ENCODE measurements at places on chromosomes 2 and 18. TPM values are rescaled to one million over a fixed set of nuclear protein-coding genes. Genes with fewer than 3 reads are reported as not detected.

- DNase-seq: no peak
Measured at GRCh38 chr2:218298314-218298875, 6.1 kb upstream of the TMBIM1 start.

- DNase-seq: no peak
Measured at GRCh38 chr2:9124231-9124741, 82.3 kb upstream of the ASAP2 start.

DNA sequence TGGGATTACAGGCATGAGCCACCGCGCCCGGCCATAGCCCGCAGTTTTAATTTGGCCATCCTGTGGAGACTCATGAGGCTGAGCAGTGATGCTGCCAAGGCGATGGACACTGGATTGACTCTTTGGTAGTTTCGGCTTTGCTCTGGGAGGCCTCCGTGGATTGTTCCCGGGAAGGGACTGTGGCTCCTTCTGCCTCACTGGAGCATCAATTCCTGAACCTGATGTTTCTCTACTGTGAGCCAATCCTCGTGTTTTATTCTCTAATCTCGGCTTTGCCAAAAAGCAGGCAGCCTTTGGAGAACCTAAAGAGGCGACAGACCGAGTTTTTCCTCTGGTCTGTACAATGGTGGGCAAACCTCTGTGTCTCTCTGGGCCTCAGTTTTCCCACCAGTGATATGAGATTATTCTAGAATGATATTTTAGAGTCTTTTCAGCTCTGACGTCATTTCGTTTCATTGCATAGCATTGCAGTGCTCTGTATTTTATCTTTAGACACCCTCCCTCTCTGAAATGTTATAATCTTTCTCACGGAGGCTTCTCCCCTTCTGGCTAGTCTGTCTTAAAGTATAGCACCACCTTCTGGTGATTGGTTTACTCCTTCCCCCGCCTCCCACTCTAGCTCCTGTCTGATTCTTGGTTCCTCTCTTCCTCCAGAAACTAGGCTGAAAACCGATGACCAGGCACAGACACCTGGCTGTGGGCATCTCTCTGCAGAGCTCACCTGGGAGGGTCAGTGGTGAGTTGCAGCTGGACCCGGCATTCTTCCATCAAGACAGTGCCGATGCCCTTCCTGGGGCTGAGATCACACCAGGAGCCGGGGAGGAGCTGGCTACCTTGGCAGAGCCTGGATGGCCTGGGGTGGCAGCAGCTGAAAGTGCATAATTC lies 341.3 kb downstream of the MYCN start:
- DNase-seq: no peak

DNA sequence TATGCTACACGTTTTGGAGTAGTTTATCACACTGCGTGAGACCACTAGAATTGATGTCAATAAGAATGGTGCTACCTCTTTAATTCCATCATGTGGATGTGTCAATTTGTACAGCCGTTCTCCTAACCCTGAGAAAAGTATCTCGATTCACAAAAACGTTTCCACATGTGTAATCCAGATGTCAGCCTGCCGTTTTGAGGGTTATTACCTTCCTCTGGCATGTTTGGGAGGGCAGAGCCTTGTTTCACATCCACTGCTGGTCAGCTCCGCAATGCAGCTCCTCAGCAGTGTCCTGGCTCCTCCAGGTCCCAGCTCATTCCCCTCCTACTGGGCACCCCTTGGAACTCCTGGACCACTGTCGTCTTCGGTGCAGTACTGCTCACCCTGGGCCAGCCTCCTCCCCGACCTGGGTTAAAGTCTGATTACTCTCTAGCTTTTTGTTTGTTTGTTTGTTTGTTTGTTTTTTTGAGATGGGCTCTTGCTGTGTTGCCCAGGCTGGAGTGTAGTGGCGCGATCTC lies 34.6 kb downstream of the COPS7B start:
- peak; percentile 0 for DNase-seq

DNA sequence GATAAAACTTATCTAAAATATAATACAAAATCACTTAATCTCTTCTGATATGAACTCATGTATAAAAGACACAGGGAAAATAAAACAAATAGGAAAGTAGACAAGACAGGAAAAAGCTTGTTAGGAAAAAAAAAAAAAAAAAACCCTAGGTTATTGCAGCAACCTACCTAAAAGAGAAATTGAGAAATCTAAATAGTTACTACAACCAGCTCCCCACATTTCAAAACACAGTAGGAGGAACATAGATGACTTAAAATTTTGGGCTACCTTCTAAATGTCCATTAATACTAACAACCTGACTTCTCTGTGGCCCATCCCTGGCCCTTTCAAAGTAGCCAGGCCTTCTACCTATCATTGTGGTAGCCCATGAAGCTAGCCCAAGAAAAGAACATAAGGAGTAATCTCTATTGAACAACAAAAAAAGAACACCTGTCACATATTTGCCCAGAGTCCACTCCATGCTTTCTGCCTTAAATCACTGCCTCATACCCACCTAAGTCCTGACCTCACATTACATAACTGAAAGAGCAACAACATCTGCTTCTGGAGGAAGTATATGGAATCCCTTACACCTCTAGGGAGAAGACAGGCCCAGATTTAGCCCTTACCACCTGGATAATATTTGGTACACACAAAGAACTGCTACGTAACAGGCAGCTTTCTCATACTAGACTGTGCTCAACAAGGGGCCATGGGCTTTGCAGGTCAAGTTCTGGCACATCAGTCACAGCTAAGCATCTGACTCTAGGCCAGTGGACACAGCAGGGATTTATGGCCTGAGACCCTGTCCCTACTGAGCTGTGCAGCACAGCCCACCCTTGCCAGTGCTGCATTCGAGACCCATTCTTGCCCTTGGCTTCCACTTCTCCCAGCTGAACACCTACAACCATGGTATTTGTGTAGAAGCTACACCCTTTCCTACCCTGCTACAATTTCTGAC lies 8.5 kb downstream of the SUCLG1 start:
- DNase-seq: no peak

DNA sequence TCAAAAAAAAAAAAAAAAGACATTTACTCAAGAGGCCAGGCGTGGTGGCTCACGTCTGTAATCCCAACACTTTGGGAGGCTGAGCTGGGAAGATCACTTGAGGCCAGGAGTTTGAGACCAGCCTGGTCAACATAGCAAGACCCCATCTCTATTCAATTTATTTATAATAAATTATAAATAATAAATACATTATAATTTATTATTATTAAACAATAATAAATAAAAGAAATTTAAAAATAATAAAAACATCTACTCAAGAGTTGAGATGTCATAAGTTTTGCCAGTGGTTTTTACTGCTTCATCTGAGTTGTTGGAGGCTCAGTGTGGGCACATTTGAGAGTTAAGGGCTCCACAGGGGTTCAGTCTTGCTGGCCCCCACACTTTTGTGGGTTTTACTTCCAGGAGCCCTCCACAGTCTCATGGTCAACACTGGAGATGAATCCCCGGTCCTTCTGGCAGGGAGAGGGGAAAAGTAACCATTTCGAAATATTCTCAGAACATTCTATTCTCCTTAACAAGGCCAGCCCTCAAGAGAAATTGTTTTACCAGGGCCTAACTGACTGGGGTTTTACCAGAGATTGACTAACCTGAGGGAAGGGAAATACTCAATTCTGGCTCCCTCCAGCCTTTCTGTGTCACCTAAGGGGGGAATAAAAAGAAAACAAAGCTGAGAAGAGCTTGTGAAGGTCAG lies 51.6 kb upstream of the NCOA1 start:
- DNase-seq: no peak

DNA sequence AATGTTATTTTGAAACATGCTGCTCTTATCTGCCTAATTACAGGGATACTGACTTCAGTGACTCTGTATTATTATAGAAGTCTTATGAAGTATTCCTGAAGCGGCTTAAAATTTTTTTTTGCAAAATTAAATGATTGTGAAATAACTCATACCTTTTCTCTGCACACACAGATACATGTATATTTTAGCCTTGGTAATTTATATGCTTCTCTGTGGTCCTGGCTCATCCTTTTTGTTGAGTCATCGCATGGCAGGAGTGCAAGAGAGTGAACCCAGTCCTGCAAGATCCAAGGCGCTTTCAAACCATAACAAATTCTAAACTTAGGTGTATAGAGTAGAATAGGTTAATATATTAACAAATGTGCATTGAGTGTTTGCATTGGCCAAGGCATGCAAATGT lies 8.6 kb downstream of the CCNT2 start:
- no peak for DNase-seq

GRCh38 chr2:47165001-47165555 lies 10.0 kb upstream of the STPG4 start:
- DNase-seq: no peak

GRCh38 chr2:240921995-240922244 lies 15.8 kb downstream of the CROCC2 start:
- DNase-seq: peak; percentile 25

DNA sequence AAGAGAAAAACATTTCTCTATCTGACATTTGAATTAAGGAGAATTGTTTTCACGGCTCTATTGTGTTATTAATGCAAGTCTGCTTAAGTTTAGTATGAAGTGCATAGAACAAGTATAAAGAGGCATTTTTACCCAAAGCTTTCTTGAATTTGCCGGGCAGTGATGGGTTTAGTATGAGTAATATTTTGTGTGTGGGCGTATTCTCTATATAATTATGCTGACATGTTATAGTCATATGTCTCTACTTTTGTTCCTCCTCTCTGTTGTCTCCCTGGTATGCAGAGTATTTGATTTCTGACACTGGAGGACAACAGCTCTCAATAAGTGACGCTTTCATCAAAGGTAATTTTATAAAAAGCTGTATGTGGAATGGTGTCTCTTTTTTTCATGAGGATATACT lies 45.9 kb downstream of the PIKFYVE start:
- DNase-seq: no peak

GRCh38 chr18:36149514-36150289 lies 20.0 kb downstream of the ELP2 start:
- no peak for DNase-seq

GRCh38 chr2:223090540-223091235 lies 38.7 kb downstream of the KCNE4 start:
- DNase-seq: no peak

DNA sequence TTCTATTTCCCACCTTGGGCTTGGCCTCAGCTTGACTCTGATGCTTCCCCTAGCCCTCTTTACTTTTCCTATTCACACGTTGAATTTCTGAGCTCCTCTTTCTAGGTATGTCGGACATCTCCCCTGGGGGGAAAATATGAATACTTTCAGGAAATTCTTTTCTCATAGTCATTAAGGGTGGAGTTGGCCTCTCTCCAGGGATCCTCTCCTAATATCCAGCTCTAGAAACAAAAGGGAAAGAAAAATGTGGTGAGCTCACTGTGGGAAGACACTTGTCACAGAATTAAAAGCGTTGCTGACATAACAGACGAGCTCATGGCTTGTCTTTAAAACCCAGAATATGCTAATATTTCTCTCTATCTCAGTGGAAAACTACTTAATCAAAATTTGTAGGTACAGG lies 132.7 kb upstream of the MEX3C start:
- DNase-seq: no peak

DNA sequence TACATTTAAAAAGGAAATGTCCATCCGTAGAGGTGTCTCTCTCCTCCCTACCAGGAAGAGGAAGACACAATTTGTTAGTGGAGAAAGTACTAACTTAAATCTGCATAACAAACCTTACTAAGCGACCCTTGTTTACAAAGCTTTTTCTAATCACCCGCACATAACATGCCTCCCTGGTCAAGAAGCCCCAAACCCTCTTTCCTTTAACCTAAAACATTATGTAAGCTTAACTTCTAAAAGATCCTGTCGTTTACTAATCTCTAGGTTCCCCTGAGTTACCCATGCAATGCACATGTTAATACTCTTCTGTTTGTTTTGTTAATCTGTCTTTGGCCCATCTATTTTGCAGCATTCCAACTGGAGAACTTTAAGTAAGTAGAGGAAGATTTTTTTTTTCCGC lies 630.3 kb upstream of the NRXN1 start:
- DNase-seq: no peak

DNA sequence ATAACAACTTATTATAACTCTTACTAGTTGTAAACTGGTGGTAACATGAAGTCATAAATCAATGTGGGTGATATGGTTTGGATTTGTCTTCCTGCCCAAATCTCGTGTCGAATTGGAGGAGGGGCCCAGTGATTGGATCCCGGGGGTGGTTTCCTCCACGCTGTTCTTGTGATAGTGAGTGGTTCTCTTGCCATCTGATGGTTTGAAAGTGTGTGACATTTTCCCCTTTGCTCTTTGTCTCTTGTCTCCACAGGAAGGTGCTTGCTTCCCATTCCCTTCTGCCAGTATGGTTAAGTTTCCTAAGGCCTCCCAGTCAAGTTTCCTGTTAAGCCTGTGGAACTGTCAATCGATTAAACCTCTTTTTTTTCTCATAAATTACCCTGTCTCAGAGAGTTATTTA lies 321.6 kb downstream of the DSEL start:
- DNase-seq: no peak

GRCh38 chr2:173817582-173817981 lies 147.6 kb downstream of the SP3 start:
- no peak for DNase-seq

DNA sequence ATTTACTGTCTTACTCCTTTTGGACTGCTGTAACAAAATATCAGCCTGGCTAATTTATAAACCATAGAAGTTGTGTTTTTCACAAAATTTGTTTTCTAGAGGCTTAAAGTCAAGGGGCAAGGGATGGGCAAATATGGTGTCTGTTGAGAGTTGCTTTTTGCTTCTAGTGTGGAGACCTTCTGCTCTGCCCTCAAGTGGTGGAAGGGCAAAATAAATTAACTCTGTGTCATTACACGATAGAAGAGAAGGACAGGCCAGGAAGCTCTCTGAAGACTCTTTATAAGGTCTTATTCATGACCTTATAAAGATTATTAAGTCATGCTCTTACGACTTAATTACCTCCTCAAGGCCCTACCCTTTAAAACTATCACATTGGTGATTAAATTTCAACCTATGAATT lies 181.2 kb upstream of the LRATD1 start:
- DNase-seq: no peak

DNA sequence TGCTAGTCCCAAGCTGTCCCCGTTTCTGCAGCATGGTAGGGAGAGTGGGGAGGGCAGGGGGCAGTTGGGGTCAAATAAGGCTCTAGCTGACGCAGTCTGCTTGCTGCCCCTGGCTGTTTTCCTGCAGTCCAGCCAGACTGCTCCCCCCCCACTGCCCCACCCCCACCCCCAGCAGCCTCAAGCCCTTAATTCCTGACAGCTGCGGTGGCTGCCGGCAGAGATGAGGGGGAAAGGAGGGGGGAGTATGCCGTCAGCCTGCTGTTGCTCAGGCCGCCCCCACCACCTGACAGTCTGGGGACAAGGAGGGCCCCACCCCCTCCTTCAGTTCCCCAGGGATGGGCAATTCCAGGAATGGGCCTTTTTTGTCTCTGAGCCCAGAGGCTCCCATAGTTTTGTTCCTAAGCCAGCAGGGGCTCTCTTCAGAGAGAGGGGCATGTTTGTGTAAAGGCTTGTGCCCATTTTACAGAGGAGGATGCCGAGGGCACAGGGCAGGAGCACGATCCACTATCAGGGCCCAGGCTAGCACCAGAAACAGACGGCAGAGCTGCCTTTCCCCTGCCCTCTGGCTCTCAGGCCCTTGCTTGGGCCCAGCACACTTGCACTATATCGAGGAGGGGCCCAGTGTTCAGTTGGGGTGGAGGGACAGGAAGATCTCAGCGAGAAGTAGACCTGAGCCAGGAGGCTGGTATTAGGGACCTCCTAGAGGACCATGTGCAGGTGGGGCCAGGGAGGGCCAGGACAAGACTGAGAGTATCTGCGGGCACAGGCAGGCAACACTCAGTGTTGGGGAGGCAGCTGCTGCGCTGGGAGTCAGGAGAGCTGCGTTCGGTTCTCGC lies 1.5 kb upstream of the WNT10A start:
- no peak for DNase-seq

Gene DSG4
- not detected for total RNA-seq

Gene ZBTB7C
- not detected for total RNA-seq

Gene SLC23A3
- total RNA-seq: 0.94 TPM

Gene GAD1
- total RNA-seq: not detected

Gene WDR54
- total RNA-seq: 19.8 TPM

Gene NEU2
- not detected for total RNA-seq

Gene CCBE1
- not detected for total RNA-seq

Data from CD8-positive, alpha-beta T cell (primary cell).